ENCODE measurements at places on chromosomes 5 and 9. TPM values are rescaled to one million over a fixed set of nuclear protein-coding genes. Genes with fewer than 3 reads are reported as not detected.

Gene ZFP62
- polyA plus RNA-seq: 17.6 TPM

Gene ROPN1L
- not detected for polyA plus RNA-seq

Gene SNCAIP
- 1.1 TPM for polyA plus RNA-seq

Gene LRRC14B
- polyA plus RNA-seq: not detected

Gene IL13
- 0.54 TPM for polyA plus RNA-seq

Gene PRELID1
- polyA plus RNA-seq: 356 TPM

Gene DMXL1
- 14.6 TPM for polyA plus RNA-seq
